ENCODE measurements at places on chromosomes 16 and 17. TPM values are rescaled to one million over a fixed set of nuclear protein-coding genes. Genes with fewer than 3 reads are reported as not detected.

C16orf54 gene
- polyA plus RNA-seq: not detected

CLEC19A gene
- polyA plus RNA-seq: not detected

FAM171A2 gene
- 8.1 TPM for polyA plus RNA-seq

TSPOAP1 gene
- polyA plus RNA-seq: 1.2 TPM

Data from IMR-90 (cell line).